M059J (cell line): ENCODE measurements at places on chromosomes 2 and 18. TPM values are rescaled to one million over a fixed set of nuclear protein-coding genes. Genes with fewer than 3 reads are reported as not detected.

The NRBP1 gene
- 96.9 and 124 TPM in 2 replicates for total RNA-seq

The FBXO36 gene
- total RNA-seq = 1.7 and 2.5 TPM in 2 replicates

The CCDC88A gene
- 31.0 and 33.9 TPM in 2 replicates for total RNA-seq

DNA sequence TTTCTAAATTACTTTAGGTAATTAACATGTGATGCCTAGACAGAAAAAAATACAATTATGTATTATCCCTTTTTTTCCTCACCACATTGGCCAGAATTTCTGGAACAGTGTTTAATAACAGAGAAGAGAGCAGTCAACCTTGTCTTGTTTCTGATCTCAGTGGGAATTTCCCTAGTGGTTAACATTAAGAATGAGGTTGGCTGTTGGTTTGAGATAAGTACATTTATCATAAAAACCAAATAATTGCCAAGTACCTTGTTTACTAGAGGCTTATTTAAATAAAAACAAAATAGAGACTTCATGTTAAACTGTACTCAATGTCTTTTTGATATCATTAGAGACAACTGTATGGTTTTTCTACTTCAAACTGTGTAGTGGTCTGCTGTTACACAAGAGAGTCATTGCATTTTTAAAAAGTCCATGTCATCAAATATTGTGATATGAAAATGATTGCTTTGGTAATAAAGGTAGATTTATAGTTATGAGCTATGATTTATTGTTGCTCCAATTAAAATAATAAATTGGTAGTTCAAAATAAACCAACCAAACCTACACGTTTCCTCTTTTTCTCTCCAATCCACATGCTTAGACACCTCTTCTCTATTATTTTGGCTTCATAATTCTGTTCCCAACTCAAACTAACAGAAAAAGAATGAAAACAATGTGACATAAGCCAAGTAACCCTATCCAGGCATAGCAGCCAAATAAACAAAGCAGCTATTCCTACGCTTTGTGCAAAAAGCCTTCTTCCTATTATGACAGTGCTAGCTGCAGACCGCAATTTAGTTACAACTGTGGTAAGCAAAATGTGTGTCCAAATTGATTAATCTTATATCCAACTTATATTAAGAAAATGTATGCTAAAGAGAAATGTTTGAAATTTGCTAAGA is 20.9 kb upstream of the TANK start:
- DNase-seq = peak; percentile 49

- peak; percentile 51 for DNase-seq
Measured at GRCh38 chr18:56869189-56869777, 218.1 kb downstream of the WDR7 start.

- peak; percentile 82 for DNase-seq
Measured at GRCh38 chr2:189363559-189363958, 77.7 kb upstream of the WDR75 start.

- DNase-seq = no peak
Measured at GRCh38 chr2:229160984-229161383, 110.1 kb downstream of the PID1 start.

DNA sequence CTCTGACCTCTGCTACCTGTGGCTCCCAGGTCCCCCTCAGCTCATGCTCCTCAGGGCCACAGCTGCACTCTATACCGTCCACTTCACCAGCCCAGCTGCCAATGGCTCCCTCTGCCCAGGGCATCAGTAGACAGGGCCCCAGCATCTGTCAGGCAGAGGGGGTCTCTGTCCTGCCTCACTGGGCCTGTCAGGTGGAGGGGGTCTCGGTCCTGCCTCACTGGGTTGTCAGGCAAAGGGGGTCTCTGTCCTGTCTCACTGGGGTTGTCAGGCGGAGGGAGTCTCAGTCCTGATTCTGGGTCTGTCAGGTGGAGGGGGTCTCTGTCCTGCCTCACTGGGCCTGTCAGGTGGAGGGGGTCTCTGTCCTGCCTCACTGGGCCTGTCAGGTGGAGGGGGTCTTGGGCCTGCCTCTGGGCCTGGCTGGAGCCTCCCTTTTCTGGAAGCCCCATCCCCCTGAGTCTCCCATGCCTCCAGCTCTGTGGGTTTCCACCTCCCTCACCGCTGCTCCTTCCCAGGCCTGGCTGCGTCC is 19.9 kb downstream of the SNORC start:
- DNase-seq = no peak
